Ovary (tissue), 10 donors: ENCODE measurements at places on chromosomes 3 and 15. TPM values are rescaled to one million over a fixed set of nuclear protein-coding genes. Genes with fewer than 3 reads are reported as not detected.

The APBA2 gene
- 0.98 TPM for total RNA-seq

- peaks cover 18% of the 10 kb centered on the region for H3K4me1 ChIP-seq
- H3K4me3 ChIP-seq: no peak overlapping the region
- no peaks in the 10 kb centered on the region for H3K36me3 ChIP-seq
- no peak for DNase-seq
Measured at GRCh38 chr15:91947683-91948608, 94.4 kb downstream of the SLCO3A1 start.

GRCh38 chr3:127688416-127689265 is 15.9 kb downstream of the ABTB1 start:
- H3K4me1 ChIP-seq: peaks cover 2% of the 10 kb centered on the region
- H3K36me3 ChIP-seq: no peaks in the 10 kb centered on the region
- no peak for DNase-seq
- H3K27me3 ChIP-seq: no peaks in the 10 kb centered on the region
- H3K27ac ChIP-seq: no peak overlapping the region

GRCh38 chr3:39148435-39149058 is 4.8 kb downstream of the CSRNP1 start:
- H3K27me3 ChIP-seq: no peaks in the 10 kb centered on the region
- H3K27ac ChIP-seq: peak overlapping the region; percentile 95
- no peak for DNase-seq
- H3K36me3 ChIP-seq: no peaks in the 10 kb centered on the region
- peaks cover 38% of the 10 kb centered on the region for H3K4me1 ChIP-seq
- H3K4me3 ChIP-seq: no peak overlapping the region

DNA sequence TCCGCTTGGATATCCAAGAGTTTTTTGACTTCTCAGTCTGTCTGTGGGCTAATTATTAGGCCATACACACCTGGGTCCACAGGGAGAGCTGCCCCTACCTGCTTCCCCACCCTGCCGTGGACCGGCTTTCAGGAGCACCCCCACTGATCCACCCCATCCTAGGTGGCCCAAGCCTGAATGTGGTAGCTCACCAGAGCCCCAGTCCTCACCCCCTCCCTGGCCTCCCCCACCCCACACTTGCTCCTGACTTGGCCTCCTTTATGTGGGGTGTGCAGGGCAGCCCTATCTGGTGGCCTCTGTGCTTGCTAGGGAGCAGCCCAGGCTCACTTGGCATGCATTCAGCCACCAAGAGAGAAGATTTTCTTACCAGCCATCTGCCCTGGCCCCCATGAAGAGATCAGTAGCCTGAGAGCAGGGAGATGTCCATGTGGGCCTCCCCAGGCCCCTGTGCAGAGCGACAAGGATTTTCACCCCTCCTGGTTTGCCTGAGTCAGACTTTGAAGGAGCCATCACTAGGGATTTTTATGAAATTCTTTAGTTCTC is 11.2 kb downstream of the LRRK1 start:
- H3K4me3 ChIP-seq: no peak overlapping the region
- H3K27ac ChIP-seq: no peak overlapping the region
- no peaks in the 10 kb centered on the region for H3K36me3 ChIP-seq
- no peak for DNase-seq

DNA sequence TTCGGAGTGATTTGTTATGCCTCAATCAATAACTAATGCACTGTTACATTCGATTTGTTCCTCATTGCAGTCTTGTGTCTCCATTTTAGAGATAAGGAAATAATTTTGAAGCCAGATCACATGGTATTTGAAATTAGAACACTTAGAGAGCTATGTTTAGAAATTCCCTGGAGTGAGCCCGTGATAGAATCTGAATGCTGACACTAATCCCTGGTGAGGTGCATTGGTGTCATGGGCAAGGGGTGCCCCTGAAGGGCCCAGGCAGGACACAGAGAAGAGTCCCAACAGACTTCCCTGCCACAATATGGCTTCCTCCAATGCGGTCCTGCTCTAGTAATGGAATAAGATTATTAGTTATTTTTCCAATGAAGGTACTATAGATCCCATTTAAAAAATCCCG is 223.0 kb downstream of the NR2F2 start:
- H3K4me3 ChIP-seq: no peak overlapping the region
- H3K36me3 ChIP-seq: no peaks in the 10 kb centered on the region
- no peak overlapping the region for H3K27ac ChIP-seq
- H3K4me1 ChIP-seq: no peaks in the 10 kb centered on the region
- H3K27me3 ChIP-seq: no peaks in the 10 kb centered on the region
- no peak for DNase-seq

DNA sequence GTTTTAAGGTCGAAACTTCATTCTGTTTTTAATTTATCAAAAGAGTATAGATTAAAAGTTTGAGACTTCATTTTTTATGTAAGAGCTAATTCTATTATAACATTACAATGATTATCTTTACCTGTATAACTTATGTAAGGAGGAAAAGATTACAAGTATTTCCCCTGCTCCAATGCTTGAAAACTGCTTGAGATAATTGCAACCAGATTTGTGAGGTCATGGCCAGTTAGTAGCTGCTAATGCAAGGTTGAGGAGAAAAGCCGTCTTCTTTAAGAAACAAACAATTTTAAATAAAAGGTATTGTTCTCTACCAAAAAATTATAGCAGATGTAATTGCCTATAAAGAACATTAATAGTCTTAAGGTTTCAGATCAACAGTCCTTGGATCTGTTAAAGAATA is 208.3 kb upstream of the UBE2E2 start:
- H3K27ac ChIP-seq: no peak overlapping the region
- H3K4me1 ChIP-seq: no peaks in the 10 kb centered on the region
- no peaks in the 10 kb centered on the region for H3K27me3 ChIP-seq
- H3K4me3 ChIP-seq: no peak overlapping the region
- no peaks in the 10 kb centered on the region for H3K36me3 ChIP-seq

GRCh38 chr3:192409201-192409837 is 318.0 kb downstream of the FGF12 start:
- peak; percentile 52 for DNase-seq
- H3K4me1 ChIP-seq: no peaks in the 10 kb centered on the region
- no peaks in the 10 kb centered on the region for H3K36me3 ChIP-seq
- H3K27me3 ChIP-seq: no peaks in the 10 kb centered on the region
- no peak overlapping the region for H3K27ac ChIP-seq

GRCh38 chr15:83092309-83092976 is 15.0 kb upstream of the TM6SF1 start:
- DNase-seq: no peak
- H3K27me3 ChIP-seq: no peaks in the 10 kb centered on the region
- no peak overlapping the region for H3K27ac ChIP-seq
- H3K36me3 ChIP-seq: no peaks in the 10 kb centered on the region
- no peak overlapping the region for H3K4me3 ChIP-seq

- H3K36me3 ChIP-seq: no peaks in the 10 kb centered on the region
- H3K27me3 ChIP-seq: no peaks in the 10 kb centered on the region
- DNase-seq: no peak
Measured at GRCh38 chr3:142676151-142676550, 47.7 kb upstream of the TRPC1 start.

DNA sequence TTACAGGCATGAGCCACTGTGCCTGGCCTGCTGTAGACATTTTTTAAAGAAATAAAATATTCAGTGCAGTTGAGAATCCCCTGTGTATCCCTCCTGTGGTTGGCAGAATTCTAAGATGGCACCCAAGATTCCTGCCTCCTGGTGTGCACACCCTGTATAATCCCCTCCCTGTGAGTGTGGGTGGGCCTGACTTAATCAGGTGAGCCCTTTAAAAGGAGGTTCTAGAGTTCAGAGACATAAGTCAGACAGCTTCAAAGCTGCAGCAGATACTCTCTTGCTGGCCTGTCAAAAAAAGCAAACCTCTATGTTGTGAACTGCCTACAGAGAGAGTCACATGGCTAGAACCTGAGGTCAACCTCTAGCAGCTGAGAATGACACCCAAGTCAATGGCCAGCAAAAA is 7.0 kb upstream of the VIPR1 start:
- no peak overlapping the region for H3K27ac ChIP-seq
- no peaks in the 10 kb centered on the region for H3K27me3 ChIP-seq
- DNase-seq: no peak
- H3K36me3 ChIP-seq: no peaks in the 10 kb centered on the region
- H3K4me1 ChIP-seq: peaks cover 2% of the 10 kb centered on the region
